Caudate nucleus (tissue), 63 donors: ENCODE measurements at places on chromosomes 12 and 14.
A peak's percentile ranks its signal among the peaks of the same experiment; 100 is the strongest.

GRCh38 chr14:71204231-71204630 is 297.0 kb downstream of the PCNX1 start:
- no peak for DNase-seq

DNA sequence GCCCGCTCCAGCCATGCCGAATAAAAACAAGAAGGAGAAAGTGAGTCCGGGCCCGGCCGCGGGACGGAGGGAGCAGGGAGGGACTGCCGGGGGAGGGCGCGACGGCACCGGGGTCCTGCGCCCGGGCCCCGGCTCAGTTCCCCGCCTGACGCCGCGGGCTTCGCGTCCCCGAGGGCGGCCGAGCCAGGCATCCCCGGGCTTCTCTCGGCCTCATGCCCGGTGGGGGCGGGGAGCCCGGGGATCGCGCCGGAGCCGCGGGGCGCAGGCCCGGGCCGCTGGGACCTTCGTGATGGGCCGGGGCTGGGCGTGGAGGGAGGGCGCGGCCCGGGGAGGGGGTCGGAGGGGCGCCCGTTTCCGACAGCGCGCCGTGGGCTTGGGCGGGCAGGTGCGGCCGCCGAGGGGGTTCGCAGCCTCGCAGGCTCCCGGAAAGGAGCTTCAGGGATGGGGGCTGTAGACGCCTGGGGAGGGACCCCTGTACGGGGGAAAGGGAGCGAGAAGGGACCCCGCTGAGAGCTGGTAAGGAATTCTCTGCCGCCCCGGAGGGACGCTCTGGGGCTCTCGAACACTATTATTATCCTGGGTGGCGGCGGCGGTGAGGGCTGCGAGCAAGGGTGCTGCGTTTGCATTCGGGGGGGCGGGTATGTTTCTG is 496 bp downstream of the PPP2R5C start:
- peak; percentile 53 for DNase-seq

DNA sequence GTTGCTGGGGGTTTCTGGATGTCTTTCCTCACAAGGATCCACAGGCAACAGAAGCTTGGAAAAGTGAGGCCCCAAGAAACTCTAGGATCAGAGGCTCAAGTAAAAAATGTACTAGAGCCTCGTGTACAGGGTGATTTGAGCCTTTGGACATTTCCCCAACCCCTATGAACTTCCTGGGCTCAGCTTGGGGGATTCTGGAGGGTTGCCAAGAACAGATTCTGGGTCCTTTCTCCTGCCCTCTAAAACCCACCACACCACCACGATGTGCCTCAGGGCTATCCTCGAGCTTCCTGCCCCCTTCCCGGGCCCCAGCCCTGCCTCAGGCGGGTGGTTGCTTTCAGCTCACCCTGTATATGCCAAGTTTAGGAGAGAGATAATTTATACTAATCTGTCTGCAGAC is 583 bp downstream of the FAM186B start:
- DNase-seq: no peak

DNA sequence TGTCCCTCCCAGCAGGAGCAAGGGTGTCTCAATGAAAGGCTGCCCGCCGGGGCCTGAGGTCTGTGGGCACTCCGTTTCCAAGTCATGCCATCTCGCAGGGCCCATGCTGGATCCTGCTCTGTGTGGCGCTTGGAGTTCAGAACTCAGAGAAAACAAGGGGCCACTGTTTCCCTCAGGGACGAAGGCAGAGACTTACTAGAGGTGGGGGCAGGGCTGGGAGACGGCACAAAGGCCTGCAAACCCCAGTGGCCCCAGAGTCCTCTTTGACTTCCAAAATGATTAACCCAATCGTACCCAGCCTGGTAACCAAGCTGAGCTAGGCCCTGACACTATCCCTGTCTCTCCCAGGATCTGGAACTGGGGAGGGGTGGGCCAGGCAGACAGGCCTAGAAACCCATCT is 95.8 kb downstream of the ITPK1 start:
- peak; percentile 82 for DNase-seq

GRCh38 chr12:102958073-102958829 is 777 bp downstream of the ASCL1 start:
- no peak for DNase-seq

- DNase-seq: no peak
These were observed 7.3 kb upstream of the CACNB3 start for GRCh38 chr12:48810903-48811431.

DNA sequence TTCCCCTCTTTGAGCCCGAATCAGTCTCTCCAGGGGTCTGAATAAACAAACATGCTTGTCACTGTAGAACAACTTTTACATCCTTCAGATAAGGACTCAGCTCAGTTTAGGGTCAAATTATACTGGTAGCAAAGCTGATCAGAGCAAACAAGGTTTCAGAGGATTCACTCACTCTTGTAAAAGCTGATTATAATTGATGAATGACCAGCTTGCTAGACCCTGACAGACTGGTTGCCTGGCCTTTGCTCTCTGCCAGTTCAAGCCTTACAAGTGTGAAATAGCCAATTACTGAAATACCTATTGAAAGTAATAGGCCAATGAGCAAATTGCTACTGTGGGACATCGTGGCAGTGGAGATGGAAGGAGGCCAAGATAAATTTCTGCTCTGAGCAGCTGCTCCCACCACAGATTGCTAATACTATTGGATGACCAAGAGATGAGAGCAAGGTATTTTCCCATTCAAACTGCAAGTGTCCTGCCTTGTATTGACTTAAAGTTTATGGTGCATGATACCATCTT is 177.6 kb downstream of the PDZRN4 start:
- DNase-seq: no peak

GRCh38 chr12:2160043-2160442 is 107.3 kb downstream of the CACNA1C start:
- DNase-seq: no peak

DNA sequence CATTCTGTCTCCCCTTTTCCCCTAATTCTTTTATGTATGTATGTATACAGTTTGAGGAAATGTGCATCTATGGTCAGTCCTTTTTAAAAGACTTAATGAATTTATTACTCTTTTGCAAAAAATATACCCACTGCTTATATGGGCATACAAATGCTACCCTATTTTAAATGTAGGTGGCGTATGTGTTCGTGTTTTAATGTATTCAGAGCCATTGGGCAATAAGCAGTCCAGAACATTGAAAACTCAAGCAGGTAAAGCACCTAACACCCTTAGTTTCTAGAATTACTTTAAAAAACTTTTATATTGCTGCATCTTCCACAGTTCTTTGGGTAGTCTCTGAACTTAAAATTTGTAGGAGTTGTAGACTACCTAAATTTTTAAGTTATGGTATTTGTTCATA is 42.6 kb upstream of the A2ML1 start:
- no peak for DNase-seq

- no peak for DNase-seq
These were observed 20.6 kb upstream of the PKP2 start for GRCh38 chr12:32917094-32917611.

DNA sequence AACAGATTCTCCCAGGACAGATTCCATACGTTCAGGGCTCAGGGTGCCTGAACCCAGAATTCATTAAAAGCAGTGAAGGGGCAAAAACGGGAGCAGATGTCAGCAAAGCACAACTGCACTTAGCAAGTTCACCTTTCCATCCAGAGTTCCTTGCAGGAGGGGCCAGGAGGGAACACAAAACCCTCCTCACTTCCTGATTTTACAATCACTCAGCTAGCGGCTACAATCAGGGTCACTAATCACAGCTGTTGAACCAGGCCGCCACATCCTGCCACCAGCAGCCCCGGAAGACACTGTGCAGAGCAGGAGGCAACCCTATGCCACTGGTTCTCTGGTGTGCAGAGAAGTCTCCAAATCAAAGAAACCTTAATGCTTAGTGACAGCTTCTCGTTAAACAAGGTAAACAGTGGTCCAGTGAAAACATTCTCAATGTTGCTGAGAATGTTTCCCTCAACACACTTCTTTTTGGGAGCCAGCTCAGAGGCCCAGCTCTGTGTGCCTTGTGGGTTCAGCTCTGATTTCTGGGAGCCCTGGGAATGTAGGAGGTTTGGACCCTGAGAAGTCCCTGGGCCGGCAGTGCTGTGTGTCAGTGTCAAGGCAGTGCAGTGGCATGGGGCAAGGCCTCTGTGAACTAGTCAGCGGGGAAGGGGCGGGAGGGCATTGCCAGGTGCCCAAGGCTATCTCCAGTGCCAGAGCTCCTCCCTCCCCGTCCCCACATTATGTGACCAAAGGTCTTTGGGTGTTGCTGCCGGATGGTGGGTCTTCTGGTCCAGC is 54.5 kb downstream of the VCPKMT start:
- no peak for DNase-seq

GRCh38 chr12:1632702-1633101 is 3.7 kb downstream of the WNT5B start:
- DNase-seq: no peak

DNA sequence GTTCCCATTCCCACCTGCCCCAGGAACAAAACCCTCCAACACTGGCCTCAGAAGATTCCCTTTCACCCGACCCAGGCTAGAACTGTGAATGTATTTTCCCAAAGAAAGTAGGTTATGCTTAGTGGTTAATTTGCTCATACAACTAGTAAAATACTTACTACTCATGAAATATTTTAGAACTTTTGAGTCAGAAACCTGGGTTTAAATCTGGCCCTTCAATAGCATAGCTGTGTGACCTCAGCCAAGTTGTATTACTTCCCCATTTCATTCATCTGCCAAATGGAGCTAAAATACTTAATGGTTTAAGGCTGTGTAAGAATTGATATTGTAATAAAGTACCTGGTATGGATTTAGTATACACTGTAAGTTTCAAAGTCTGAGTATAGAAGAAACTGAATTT is 69.1 kb upstream of the DNM1L start:
- no peak for DNase-seq

GRCh38 chr12:53695152-53696145 is 19.6 kb upstream of the ATP5MC2 start:
- no peak for DNase-seq

DNA sequence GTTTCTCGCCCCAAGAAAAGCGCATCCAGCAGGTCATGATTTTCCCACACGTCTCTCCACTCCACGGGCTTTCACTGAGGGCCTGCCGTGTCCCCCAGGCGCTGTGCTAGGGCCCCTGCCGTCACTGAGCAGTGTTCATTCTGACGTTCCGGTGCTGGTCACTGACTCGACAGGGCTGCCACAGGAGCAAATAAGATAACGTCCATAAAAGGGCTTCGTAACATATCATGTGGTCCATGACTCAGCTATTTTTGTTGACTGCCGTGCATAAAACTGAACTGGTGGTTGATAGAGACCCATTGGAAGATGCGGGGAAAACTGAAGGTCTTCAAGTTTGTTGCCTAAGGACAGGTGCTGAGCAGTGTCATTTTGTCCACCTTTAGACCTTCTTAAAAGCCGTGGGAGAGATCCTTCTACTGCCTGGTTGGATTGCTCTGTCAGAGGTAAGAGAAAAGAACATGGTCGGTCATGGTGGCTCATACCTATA is 46.3 kb downstream of the ADGRD1 start:
- DNase-seq: no peak

GRCh38 chr12:79933532-79934264 is 1.2 kb downstream of the PPP1R12A start:
- DNase-seq: peak; percentile 40

- DNase-seq: no peak
These were observed 14.8 kb downstream of the ZBTB39 start for GRCh38 chr12:56991319-56992246.

- DNase-seq: no peak
These were observed 3.1 kb downstream of the OTUB2 start for GRCh38 chr14:94029265-94029664.

- DNase-seq: no peak
These were observed 20.7 kb upstream of the TAS2R14 start for GRCh38 chr12:10959804-10960203.

DNA sequence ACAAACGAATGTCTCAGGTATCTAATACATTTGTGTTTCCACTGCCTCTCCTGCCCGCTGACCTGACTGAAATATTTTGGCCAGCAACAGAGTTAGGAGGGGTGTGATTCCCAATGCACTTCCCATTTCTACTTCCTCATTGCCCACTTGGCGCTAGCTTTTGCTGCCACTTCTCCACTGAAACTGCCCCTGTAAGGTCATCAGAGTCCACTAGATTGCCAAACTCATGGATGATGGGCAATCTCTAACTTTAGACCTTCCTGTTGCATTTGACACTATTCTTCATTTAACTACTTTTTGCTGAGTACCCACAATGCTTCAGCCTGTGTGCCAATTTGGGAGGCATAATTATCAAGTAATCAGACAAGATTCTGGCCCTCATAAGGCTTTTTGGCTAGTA is 40.8 kb downstream of the GPR65 start:
- DNase-seq: no peak

DNA sequence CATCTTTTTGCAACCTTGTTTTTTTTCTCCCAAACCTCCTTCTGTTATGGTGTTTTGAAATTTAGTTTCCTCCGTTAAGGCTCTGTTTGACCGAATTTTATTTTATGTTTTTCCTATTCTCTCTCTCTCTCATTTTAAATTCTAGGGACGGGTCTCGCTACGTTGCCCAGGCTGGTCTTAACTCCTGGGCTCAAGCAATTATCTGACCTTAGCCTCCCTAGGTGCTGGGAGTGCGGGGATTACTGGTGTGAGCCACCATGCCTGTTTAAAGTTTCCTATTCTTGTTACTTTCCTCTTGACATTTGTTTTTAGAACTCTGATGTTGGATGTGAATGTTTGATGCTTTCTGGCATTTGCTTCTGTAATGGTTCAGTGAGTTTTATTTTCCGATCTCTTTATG is 1.0 kb downstream of the ZC3H14 start:
- no peak for DNase-seq

DNA sequence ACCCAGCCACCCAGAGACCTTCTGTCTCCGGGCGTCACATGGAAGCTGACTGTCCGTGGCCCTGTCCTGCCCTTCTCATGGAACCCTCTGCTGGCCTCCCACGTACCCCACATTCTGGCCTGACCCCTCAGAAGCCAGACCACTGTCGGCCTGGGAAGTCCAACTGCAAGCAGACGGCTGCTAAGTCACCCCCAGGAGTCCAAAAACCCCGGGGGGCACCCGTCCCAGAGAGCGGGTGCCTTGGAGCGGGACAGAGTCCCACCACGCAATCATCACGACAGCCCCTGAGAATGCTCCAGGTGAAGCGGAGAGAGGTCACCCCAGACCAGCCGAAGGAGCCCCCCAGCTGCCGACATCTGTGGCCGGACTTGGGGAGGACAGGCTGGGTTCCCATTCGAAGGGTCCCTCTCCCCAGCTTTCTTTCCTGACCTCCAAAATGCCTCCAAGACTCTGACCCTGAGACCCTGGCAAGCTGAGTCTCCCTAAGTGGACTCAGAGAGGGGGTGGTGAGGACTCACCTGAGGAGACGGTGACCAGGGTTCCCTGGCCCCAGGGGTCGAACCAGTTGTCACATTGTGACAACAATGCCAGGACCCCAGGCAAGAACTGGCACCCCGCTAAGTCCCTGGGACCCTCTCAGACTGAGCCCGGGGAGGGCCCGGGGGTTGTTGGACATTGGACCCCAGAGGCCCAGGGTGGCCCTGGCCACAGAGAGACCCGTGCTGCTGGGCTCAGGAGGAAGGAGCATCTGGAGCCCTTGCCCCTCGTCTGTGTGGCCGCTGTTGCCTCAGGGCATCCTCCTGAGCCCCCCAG is 337.1 kb downstream of the TMEM121 start:
- no peak for DNase-seq

- DNase-seq: no peak
These were observed 9.1 kb downstream of the MYRFL start for GRCh38 chr12:69834147-69834546.
